ENCODE measurements at places on chromosomes 12 and 14.

GRCh38 chr12:24754690-24755638 is 193.9 kb downstream of the BCAT1 start:
- peak; percentile 23 for DNase-seq

DNA sequence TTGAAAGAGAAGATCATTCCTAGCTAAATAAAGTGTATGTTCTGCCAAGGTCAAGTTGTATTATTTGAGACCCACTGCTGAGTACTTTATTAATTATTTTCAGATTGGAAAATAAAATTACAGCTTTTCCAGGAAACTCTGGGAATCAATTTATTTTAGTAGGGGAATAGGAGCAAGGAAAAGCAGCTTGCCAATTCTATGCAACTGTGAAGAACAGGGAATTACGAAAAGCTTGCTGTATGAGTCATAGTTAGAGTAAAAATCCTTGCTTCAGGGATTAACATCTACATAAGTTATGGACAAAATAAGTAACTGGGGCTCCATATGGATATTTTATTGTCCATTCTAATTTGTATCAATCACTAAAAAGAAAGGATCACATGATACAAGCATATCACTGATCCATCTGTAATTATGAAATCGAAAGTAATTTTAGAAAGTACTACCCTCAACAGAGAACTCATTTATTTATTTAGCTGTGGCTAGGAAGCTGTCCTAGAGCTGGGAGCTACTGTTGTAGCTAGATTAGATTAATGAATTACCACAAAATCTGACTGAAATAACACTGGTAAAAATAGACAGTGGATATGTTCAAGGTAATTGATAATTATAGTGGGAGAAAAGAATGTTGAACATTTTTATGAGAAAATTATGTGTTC is 303.5 kb upstream of the NPAS3 start:
- no peak for DNase-seq

DNA sequence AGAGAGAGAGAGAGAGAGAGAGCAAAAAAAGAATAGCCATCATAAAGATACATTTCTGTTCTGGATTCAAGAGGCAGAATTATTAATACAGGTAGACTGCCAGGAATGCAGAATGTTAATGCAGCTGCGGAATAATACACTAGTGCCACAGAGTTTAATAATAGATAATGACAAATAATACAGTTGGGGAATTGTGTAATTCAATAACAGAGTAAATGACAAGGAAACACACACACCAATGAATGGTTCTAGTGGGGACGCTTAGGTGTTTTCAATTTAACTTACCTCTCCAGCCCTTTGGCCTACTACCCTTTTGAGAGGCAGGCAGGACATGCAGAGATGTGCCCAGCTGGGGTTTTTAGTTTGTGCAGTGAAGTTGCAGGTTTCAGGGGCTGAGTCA is 313.9 kb downstream of the NRXN3 start:
- DNase-seq, result no peak

- DNase-seq, result no peak
Measured at GRCh38 chr12:68156636-68157035, 2.9 kb downstream of the IFNG start.

DNA sequence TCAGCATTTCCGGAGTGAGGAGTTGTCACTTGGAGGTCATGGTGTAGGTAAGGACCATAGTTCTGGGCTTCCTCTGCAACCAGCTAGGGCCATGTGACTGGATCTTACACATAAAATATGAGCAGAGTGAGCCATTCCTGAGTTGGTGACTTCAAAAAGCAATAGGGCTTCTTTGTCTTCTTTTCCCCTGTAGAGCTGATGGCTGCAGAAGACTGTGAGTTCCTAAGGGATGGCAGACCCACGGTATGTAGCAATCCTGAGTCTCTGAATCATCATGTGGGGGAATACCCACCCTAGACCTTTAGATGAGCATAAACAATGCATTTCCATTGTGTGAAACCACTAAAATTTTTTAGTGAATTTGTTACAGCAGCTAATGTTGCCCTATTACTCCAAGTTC is 151.1 kb upstream of the TBX3 start:
- peak; percentile 37 for DNase-seq

DNA sequence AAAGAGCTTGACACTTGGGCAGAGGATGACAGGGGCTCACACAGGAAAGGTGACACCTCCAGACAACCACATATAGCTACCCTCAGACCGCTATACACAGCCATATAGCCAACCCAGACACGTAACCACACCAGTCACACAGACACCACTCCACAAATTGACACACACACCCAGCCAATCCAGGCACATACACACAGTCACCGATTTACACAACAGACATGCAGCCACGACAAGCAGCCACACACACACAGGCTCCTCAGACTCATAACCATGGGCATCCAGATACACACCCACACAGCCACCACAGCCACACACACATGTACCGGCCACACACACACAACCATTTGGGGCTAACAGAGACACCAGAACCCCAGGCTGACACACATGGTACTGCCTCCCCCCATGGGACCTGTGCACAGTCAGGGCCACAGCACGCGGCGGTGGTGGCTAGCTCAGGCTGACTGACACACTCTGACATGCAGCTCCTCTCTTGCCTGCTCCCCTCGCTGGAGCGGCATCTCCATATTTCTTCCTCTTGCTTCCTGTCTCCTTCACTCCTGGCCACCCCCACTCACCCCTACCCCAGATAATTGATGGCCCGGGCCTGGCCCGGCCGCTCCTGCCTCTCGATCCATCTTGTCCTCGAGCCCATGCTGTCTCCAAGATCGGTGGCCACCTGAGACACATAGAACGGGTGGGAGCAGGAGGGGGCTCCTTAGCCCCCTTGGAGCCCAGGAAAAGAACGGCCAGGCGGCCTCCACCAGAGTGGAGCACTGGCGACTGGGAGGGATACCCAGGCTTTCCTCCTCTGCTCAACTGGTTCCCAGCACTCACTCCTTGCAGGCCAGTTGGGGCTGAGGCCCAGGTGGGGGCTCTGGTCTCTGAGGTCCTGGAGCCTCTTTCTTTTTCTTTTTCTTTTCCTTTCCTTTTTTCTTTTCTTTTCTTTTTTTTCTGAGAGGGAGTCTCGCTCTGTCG is 6.0 kb upstream of the SHMT2 start:
- DNase-seq, result no peak

DNA sequence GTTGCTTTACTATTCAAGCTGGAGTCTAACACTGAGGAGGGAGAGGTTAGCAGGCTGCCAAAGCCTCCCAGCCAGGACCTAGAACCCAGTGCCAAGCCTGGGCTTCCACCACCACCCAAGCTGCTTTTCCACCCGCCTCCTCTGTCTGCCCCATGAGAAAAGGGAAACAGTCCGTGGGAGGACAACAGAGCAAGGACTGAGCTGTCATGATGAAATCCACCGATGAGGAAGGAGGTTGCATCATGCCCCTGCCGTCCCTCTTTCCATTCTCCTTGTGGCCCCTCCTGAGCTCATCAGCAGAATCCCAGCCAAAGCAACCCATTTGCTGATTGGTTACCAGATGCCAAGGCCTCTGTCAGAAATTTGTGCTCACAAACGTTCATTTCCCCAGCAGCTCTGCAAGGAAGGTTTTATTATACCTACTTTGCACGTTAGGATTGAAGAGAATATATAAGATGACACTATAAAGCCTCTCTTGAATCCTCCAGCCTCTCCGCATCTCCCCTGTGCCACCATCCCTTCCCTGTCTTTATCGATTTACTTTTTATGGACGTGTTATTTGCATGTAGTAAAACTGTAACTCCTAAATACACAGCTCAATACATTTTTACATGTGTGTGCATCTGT is 6.3 kb upstream of the SERPINA1 start:
- no peak for DNase-seq

DNA sequence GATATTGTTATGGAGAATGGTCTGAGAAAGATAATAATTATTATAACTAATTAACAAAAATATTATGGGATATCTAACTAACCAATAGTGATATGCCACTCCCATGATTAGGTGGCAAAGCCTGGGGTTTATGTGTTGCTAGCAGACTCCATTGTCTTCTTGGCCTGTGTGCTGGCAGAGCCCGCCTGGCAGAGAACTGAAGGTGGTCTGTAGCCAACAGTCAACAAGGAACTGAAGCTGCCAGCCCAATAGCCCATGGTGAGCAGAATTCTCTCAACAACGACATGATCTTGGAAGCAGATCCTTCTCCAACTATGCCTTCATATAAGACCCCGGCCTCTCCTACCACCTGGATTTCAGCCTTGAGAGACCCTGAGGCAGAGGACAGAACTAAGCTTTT is 258.8 kb downstream of the SLC15A4 start:
- no peak for DNase-seq
